Inflammatory macrophage treated with lipopolysaccharide for 1 hour (primary cell): ENCODE measurements at places on chromosomes 12 and 14.

GRCh38 chr12:66541426-66541825, 137.4 kb downstream of the GRIP1 start:
- DNase-seq, result no peak

GRCh38 chr14:69671365-69672030, 60.1 kb downstream of the SUSD6 start:
- DNase-seq, result no peak

DNA sequence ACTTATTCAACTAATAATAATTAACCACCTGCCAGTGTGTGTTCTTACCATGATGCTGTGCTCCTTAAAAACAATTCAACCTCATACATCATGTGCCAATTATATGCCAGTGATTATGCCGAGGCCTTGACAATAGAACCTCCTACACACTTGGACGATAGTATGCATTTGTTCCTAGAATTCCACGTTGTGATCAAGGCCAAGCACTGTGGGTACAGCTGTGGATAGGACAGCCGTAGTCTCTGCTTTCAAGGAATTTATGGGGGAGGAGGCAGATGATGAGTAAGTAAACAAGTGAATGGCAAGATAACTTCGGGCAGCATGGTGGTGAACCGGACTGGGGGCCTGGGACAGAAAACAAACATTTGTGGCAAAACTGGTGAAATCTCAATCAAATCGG, 18.0 kb upstream of the MYO1H start:
- DNase-seq, result no peak

GRCh38 chr12:127811988-127812387, 455.0 kb upstream of the TMEM132C start:
- DNase-seq, result no peak

DNA sequence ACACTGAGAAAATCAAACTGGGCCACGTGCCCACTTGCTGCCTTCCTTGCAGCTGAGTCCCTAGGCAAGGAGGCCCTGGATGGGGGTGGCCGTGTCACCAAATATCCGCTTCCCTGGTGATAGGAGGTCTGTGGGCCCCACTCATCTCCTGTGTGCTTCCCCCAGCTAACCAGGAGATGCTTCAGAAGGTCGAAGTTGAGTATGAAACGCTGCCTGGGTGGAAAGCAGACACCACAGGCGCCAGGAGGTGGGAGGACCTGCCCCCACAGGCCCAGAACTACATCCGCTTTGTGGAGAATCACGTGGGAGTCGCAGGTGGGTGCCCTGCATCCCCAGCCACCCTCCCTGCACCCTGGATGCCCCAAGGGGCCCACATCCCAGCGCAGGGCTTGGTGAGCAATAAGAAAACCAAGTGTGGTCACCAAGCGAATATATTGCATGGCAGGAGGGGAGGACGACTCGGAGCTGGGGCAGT, 6.8 kb upstream of the SIVA1 start:
- DNase-seq, result no peak

DNA sequence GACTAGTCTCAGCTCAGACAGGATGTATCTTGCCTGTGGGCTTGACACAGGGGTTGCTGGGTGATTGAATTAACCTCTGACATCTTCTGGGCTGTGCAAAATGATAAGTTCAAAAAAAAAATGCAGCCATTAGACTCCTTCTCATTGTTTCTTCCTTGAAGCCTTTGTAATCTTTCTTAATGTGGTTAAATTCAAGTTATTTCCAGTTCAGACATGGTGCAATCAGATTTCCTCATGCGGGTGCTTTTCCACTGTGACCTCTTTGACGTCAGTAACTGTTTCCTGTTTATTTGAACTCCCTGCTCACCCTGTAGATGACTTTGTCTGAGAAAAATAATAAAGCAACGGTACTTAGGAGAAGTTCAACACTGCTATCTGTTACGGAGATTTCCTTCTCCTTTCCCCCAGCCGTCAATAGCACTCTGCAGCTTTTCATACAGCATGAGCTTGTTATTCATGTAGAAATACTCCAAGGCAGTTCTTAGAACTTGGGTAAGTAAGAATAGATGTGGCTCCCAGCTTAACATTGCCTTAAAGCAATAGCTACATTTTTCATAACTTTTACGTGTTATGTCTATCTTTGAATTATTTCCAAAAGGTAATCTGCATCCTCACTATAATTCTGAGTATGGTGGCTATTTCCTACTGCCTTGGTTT, 155.5 kb downstream of the PRKCH start:
- DNase-seq, result peak; percentile 98

DNA sequence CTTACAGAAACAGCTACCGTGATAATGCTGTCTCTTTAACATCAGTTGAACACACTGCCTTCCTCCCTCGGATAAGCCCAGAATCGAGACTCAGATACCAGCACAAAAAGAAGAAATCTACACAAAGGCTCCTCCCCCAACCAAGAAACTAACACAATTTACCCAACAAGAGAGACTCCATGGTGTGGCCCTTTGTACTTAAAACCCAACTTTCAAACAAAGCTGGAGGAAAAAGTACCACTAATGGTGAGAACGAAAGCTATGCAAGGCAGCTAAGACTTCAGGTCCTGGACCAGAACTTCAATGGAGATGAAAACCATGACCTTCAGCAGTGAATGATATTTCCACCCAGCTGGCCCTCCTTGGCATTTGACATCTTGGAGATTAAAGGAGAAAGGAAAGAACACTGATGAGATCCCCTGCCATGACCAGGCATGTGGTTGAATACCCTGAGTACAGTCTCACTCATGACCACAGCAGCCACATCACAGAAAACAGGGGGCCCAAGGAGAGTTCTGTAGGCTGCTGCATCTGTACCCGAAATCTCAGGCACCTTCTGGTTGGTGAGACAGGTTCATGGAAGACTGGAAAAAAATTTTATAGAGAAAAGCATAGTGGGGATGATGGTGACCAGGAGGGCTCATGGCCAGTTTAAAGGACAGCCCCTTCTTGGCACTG, 36.7 kb downstream of the RBM19 start:
- no peak for DNase-seq

DNA sequence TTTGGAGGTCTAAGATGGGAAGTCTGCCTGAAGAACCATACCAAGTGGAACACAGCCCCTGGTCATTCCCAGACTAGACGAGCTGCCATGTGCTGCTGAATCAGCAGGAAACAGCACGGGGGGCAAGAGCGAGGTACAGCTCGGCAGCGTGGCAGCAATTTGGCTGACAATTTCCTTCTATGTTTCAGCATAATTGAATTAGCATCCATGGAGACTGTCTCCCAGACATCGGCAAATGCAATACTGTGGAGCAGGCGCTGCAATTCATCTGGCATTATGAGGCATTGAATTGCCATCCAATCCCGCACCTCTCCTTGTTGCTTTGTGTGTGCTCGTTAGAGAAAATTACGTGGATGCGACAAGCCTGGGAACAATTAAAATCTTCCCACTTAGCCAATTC, 46.0 kb upstream of the CCDC60 start:
- no peak for DNase-seq

- no peak for DNase-seq
These were observed 116.7 kb upstream of the MYL2 start for GRCh38 chr12:111037047-111037446.

- DNase-seq, result no peak
These were observed 4.9 kb upstream of the NEMF start for GRCh38 chr14:49857427-49858003.

DNA sequence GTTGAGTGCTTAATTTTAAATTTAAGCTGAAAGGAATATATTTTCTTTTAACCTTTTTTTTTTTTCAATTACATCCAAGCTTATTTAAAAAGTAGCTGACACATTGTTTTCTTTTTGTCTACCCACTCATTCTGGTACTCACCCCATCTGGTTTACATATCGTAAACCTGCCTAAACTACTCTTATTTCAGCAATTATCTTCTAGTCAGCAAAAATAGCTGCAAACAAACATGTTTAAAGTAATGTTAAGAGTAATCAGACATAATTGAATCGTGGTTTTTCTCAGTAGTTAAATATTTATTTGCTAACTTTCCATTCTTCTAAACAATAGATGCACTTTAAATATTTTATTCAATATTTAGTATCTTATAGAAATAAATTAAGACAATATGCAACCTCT, 492.7 kb upstream of the MGAT4C start:
- DNase-seq, result no peak

- DNase-seq, result no peak
These were observed 188.9 kb downstream of the TMX1 start for GRCh38 chr14:51428981-51429380.

DNA sequence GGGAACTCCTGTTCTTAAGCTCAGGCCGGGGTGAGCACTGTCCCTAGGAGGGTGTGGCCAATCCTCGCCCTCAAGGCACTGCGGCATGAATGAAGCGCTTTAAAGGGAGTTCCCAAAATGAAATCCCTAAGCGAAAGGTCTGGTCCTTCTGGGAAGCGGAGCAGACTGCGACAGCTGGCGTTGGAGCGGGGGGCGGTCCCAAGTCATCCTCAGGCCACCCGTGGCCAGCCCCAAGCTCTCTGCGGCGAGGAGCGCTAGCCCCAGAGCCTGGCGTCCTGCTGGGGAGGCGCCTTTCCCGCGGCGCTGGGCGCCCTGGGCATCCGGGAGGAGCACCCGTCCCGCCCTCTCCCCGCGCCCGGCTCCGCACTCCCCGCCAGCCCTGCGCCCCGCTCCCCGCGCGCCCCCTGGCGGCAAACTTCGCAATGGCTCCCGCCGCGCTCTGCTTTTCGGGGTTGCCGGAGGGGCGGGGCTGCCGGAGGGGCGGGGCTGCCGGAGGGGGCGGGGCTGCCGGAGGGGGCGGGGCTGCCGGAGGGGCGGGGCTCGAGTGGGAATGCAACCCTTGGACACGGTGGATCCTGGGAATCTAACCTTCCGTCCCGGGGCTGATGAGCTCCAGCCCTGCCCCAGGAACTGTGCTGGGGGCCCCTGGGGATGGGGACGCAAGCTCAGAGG, 25.4 kb downstream of the ZBTB42 start:
- DNase-seq, result peak; percentile 98

- DNase-seq, result no peak
These were observed 116.4 kb downstream of the LRIG3 start for GRCh38 chr12:58803908-58804307.

GRCh38 chr12:80469681-80470080, 25.6 kb downstream of the PTPRQ start:
- DNase-seq, result no peak

GRCh38 chr12:58757422-58757821, 162.9 kb downstream of the LRIG3 start:
- DNase-seq, result no peak

- DNase-seq, result no peak
These were observed 75.9 kb downstream of the DUSP16 start for GRCh38 chr12:12486661-12487240.

DNA sequence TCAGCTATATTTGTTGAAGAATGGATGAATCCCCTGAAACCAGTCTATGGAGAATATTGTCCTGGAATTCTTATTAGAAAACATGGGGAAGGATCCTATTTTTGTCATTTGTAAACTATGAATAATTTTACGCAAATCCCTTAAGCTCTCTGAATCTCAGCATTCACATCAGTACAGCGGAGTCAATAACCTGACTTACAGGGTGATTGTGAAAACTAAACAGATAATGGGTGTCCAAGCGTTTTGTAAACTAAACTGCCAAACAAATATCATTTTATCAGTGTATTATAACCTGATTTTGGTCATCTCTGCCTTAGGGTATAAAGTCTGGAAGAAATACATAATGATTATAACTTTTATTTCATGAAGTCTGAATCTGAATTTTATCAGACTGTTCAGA, 10.0 kb downstream of the ART4 start:
- DNase-seq, result no peak

DNA sequence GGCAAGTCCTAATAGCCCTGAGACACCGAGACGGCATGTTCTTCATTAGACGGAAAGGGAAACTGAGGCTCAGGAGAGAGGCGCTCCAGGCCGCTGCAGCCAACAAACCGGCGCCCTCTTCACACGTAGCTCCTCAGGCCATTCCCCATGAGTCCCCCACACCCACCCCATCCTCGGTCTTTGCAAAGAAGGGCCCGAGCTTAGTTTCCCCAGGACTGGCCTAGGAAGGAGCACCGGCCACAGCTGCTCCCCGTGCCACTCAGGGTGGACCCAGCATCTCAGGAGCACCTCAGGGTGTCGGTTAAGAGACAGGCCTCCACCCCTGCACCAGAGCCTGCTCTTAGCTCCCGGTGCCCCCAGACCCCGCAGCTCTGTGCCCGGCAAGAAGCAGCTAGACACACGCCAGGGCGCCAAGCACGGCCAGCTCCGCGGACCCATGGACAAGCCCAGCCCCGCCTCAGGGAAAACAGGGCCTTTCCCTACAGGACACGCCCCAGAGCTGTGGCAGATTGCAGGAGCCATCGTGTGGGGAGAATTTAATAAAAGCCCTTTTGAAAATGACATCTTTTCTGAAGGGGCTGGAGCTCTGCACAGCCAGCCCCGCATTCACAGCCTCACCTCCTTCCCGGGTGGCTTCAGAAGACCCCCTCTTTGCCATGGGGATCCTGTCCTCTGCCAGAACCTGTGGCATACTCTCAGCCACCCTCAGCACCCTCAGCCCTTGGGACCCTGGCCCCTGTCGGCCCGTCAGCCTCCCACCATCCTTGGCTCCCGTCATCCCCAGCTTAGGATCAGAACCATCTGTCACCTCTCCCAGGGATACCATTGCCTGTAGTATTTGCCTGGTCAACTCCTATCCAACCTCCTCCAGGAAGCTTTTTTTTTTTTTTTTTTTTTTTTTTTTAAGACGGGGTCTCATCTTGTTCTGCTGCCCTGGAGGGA, 59.7 kb downstream of the LGMN start:
- DNase-seq, result no peak

DNA sequence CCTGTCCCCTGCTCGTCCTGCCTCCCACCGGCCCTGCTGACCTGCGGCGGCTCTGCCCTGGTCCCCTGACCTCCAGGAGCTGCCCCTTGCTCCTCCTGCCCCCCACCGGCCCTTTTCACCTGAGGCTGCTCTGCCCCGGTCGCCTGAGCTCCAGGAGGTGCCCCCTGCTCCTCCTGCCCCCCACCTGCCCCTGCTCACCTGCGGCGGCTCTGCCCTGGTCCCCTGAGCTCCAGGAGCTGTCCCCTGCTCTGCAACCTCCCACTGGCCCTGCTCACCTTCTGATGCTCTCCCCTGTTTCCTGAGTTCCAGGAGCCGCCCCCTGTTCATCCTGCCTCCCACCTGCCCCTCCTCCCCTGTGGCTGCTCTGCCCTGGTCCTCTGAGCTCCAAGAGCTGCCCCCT, 101.3 kb downstream of the TMEM121 start:
- no peak for DNase-seq

DNA sequence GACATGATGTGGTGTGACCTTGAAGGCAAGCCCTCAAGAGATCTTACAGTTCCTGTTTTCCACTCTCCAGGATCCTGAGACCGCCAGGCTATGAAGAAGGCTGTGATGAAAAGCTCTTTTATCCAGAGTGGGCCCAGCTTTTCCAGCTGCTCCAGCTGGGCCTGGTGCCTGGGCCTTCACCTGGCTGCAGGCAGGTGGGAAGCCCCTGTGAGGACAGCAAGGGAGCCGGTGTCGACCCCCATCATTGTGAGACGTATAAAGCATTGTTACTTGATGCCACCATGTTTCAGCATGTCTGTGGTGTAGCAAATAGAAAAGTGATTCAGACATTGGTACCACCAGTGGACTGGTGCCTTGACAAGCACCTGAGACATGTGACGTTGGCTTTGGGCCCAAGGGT, 190.2 kb downstream of the KIF26A start:
- DNase-seq, result no peak

- peak; percentile 29 for DNase-seq
These were observed 6.9 kb upstream of the NTS start for GRCh38 chr12:85866986-85867776.

GRCh38 chr14:21852061-21852664, 178.5 kb upstream of the OR4E1 start:
- DNase-seq, result peak; percentile 11

- DNase-seq, result no peak
These were observed 434.4 kb downstream of the RAD51B start for GRCh38 chr14:68253878-68254528.

- DNase-seq, result no peak
These were observed 4.3 kb downstream of the IRF2BPL start for GRCh38 chr14:77024171-77024691.
